Stimulated activated CD8-positive, alpha-beta memory T cell treated with anti-CD3 and anti-CD28 coated beads, Interleukin-2, amount 100 ng/mL, for 48 hours (primary cell): ENCODE measurements at places on chromosomes 1 and 21.

- no peak for DNase-seq
Measured at GRCh38 chr1:111161843-111162487, 21.9 kb downstream of the CEPT1 start.

DNA sequence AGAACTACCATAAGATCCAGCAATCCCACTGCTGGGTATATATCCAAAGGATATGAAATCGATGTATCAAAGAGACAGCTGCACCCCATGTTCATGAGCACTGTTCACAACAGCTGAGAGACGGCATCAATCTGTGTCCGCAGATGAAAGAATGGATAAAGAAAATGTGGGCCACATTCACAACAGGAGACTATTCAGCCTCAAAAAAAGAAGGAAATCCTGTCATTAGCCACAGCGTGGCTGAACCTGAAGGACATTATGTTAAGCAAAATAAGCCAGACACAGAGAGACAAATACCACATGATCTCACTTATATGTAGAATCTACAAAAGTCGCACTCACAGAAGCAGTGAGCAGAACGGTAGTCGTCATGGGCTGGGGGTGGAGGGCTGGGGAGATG, 99.2 kb upstream of the IFFO2 start:
- no peak for DNase-seq

DNA sequence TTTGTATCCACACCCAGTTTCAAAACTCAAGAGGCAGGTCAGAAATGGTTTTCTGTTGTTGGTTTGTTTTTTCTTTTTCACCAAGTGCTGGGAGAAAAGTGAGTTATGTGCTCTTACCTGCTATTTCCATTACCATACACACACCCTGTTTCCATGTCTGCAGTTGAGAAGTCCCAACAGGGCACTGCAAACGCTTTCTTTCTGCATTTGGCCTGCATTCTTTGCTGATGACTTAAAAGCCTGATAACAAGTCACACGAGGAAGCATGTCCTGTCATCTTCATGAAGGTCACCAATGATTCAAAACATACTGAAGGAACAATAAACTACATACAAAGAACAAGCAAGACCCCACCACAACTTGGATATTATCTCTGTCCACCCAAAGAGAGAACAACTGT, 24.8 kb upstream of the KCNE1 start:
- DNase-seq = no peak

GRCh38 chr1:205700865-205701401, 20.6 kb upstream of the SLC45A3 start:
- no peak for DNase-seq

DNA sequence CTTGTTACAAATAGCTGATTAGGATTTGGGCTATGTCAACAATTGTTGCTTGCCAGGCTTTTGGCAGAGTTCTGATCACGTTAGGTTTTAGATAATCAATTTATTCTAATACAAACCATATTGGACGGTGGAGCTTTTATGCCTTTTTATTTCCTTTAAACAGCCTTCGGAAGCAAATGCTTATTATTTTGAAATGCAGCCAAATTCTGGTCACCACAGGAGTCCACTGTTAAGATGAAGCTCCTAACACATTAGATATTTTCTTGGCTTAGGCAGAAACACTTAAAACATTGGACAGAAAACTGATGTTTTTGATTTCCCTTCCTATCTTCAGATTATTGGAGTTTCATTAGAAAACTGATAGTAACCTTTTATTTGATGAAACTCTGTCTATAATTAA, 82.9 kb downstream of the CENPF start:
- no peak for DNase-seq

DNA sequence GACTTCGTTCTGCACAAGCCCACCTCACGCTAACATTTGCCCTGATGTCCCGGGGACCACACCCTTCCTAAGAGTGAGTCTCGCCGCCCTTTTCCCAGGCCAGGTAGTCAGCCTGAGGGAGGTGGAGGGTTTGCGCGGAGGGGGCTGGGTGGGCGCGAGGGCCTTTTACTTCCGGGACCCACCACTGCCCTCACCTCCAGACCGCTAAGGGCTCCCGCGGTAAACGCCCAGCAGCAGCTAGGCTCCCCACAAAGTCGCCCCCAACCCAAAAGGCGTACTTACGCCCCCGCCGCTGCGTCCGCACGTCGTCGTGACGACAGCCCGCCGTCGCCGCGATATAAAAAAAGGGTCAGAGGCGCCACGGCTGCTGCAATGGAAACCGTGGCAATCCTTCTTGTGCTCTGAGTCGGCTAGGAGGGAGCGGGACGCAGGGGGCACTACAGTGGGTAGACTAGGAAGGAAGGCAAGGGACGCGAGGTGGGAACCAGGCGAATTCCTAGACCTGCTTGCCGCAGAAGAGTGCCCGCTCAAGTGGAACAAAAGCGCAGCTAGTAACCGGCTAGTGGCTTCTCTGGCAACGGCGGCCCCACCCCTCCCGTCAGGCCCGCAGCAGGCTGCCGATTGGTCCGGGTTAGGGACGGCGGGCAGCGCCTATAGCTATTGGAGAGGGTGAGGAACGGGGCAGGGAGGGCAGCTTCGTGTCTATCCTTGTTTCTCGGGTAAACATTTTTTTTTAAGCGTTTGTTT, at the start of gene ODF2L:
TSS of gene ODF2L (minus strand) at position 573 of the 747 bp plus-strand sequence. CDS start 9,296 bp downstream, outside the sequence.
- DNase-seq = peak; percentile 78

- no peak for DNase-seq
Measured at GRCh38 chr21:44331650-44332307, 7.4 kb downstream of the CFAP410 start.

DNA sequence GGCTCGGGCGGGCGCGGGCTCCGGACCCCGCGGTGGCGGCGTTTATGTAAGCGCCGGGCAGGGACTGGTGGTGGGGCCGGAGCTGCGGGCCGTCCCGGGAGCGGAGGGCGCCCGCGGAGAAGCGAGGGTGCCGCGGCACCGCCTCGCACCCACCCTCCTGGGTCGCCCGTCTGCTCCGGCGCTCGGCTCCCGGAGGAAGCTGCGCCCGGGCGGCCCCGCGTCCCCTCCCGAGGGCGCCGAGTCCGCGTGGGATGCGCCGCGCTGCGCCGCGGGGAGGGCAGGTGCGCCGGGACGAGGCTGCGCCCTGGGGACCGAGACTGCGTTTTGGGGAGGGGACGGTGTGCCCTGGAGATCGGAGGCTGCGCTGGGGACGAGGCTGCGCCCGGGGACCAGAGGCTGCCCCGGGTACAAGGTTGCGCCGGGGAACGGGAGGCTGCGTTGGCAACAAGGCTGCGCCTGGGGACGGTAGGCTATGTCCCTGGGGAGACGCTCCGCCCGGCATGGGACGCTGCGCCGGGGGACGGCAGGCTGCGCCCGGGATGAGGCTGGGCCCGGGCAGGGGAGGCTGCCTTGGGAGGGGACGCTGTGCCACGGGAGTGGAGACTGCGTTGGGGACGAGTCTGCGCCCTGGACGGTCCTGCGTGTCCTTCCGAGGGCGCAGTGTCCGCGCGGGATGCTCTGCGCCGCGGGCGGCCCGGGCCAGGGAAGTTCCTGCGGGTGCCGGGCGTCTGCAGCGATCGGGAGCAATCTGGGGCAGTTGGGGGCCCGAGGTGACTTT, 627 bp downstream of the ADARB1 start:
- peak; percentile 8 for DNase-seq

- DNase-seq = no peak
Measured at GRCh38 chr1:67515324-67516080, 85.3 kb upstream of the SERBP1 start.

DNA sequence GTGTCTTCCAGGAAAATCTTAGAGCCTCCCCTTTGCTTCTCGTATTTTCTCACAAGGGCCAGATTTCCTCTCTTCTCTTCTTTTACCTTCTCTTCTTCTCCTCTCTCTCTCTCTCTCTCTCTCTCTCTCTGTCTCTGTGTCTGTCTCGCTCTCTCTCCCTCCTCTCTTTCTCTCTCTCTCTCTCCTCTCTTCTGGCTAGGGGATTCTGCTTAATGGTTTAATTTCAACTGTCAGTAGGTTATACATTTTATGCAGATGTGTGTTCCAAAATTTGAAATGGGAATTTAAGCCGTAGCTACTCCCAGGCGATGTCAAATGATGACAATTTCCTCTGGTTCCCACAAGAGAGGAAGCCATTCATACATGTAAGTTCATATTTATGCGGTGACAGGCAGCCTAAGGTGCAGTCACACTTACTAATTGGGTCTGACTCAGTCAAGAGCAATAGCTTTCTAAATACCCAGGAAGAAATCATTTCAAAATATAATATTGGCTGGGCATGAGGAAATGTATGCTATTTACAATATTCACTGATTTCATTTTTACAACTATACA, 1.4 kb downstream of the DSCAM start:
- DNase-seq = no peak

- no peak for DNase-seq
Measured at GRCh38 chr21:25080661-25081060, 526.6 kb downstream of the MRPL39 start.

- DNase-seq = no peak
Measured at GRCh38 chr21:38384675-38385426, 113.4 kb downstream of the ERG start.

GRCh38 chr1:41733021-41733420, 185.7 kb downstream of the HIVEP3 start:
- DNase-seq = no peak

DNA sequence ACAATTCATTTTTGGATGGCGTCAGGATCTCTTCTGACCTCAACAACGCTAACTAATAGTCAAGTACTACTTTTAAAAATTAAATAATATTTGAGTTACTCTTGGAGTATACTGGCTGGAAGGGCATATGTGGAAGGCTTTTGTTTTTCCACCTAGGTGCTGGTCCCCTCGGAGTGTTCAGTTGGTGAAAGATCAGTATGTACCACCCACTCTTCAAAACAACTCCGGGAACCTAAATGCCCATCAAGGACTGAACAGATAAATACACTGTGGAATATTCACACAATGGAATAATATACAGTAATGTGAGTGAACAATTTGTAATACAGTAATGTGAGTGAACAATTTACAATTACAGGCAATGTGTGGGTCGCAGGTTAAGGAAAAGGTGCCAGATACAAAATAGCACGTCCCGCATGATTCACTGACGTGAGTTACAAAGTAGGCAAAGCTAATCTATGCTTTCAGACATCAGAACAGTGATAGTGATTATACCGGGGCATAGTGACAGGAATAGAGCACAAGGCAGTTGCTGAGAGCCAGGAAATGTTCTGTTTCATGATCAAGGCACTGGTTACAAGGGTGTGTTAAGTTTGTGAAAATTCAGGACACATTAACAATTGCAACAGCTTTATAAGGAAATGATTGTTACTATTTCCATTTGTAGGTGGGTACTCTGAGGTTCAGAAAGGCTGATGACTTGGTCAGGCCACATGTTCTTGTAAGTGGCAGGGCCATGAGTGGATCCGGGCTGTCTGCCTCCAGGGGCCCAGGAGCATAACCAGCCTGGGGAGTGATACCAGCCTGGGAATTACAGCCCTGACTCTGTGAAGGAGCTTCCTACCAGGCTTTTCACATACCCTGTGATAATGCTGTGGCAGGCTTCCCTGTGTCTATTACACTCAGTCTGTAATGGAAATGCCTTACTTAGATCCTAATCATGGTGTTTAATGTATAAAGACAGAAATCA, 59.3 kb upstream of the ABCD3 start:
- no peak for DNase-seq

- no peak for DNase-seq
Measured at GRCh38 chr1:108034396-108034795, 69.4 kb upstream of the VAV3 start.

DNA sequence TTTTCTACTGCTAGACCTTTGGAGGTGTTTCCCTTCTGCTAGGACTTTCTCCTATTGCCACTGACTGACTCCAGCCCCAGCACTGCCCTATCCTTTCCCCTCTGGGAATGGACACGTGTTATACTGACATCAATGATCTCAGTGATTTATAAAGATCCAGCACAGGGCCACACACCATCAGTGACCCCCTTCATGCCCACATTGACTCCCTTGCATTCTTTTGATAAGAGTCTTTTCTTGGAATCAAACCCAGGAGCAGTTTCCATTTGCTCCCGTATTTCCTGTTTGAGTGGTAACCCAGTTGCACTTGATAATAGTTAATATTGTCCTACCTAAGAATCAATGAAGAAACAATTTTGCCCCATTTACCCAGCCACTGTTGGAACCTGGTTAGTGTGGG, 501.0 kb upstream of the USP24 start:
- no peak for DNase-seq

GRCh38 chr1:59159557-59160203, 137.2 kb upstream of the FGGY start:
- DNase-seq = no peak

DNA sequence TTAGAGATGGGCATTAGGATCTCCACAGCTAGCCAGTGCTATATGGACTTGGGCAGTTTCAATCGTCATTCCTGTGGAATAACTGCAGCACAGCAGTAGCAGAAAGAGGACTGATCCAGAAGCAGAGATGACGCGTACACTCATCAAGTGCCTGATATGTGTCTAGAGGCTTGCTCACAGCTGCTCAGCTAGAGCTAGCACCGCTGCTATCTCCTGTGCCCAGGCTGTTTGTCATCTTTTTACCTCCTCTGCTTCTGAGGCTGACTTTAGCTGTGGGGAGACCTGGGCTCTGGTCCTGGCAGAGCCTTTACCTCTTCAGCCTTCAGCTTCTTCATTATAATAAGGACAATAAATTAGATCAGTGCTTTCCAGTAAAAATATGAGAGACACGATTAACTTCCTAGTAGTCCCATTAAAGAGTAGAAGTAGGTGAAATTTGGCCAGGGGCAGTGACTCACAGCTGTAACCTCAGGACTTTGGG, 5.3 kb downstream of the TENT5C start:
- DNase-seq = no peak

DNA sequence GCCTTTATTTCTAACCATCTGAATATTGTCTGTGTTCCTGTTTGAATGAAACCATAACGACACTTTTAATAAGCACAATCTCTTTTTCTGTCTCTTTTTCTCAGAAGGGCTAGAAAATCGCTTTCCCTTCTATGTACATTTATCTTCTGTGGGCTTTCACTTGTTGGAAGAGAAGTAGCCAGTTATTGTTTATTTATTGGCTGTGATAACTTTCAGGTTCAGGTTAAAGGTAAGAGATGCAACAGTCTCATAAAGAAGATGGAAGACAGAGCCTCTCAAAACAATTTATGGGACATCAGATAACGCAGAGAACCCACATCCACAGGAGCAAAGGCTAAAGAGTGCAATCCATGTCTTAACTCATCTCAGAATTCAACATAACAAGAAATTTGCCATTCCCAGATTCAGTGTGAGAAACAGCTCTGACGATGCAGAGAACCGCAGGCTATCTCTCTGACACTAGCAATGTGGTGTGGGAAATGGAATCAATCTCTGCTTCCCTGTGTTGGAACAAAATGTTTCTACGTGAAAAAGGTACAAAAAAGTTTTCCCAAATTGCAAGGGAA, 4.1 kb upstream of the CD244 start:
- no peak for DNase-seq
